ENCODE measurements at places on chromosomes 1 and 21.

GRCh38 chr1:23777979-23778814 is at the start of gene PITHD1:
TSS of gene PITHD1 (plus strand) at chr1:23778418. CDS start at chr1:23778516, 98 bp downstream.
- DNase-seq: peak; percentile 95

- DNase-seq: no peak
Measured at GRCh38 chr1:55244476-55245099, 29.4 kb upstream of the USP24 start.

GRCh38 chr1:109060707-109061106 is 15.1 kb downstream of the TAF13 start:
- no peak for DNase-seq

DNA sequence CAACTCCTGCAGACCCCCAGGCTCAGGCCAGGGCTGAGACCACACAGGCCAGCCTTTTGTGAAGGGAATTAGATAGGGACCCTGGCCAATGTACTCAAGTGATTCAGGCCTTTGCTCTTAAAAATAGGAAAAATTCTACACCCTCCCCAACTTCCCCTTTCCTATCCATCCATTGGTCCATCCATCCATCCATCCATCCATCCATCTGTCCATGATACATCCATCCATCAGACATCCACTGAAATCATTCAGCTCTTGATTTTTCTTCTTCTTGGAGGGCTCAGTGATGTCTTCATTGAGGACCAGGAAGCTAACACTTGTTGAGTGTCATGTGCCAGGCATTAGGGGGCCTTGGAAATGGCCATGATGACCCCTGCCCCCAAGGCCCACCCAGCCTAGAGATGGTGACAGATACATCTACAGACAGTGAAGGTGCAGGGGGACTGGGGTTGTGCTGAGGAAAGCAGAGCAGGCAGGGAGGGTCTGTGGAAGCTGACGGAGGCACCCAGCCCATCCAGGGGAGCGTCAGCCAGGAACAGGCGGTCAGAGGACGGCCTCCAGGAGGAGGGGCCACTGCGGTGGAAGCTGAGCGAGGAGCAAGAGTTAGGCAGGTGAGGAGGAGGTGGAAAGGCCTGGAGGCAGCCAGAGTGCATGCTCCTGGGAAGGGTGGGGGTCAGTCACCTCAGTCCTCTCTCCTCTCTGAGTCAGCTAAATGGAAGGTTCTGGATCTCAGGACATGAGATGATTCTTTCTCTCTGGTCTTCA is 81.9 kb downstream of the EPHB2 start:
- no peak for DNase-seq

DNA sequence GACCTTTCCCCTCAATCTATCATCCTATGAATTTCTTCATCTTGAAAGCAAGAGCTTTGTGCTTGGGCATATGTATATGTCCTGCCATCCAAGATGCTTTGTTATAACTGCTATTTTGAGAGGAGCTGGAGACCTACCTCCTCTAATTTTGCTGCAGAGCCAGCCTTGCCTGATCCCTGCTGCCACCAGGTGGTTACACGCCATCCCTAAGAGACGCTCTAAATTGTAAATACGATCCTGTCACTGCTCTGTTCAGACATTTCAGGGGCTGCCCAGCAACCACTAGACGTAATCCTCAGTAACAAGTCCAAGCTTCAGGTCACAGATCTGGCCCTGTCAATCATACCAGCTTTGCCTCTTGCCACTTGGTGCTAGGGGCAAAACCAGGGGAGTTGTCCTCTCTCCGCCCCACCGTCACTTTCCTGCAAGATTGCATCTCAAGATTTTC is 32.9 kb downstream of the GPA33 start:
- DNase-seq: peak; percentile 65

DNA sequence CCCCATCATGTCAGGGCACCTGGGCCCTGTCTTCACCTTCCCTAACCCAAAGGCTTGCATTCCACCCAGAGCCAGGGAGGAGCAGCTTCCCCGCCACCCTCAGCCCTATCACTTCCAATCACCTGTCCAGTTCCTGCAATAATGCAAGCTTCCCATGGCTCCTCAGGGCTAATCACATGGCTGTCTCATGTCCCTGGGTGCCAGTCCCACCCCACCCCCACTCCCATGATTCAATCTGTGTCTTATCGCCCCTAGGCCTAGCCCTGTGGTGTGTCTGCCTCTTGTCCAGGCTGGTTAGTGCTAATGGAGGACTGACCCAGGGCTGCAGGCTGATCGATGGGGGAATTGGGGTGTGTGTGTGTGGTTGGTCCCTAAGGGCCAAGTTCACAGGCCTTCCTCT is 11.0 kb upstream of the PEAR1 start:
- DNase-seq: no peak

- no peak for DNase-seq
Measured at GRCh38 chr1:78168306-78168705, 122.5 kb downstream of the GIPC2 start.

GRCh38 chr1:198166900-198167299 is 10.1 kb downstream of the NEK7 start:
- DNase-seq: no peak

- DNase-seq: no peak
Measured at GRCh38 chr1:81226603-81226928, 574.2 kb upstream of the ADGRL2 start.

DNA sequence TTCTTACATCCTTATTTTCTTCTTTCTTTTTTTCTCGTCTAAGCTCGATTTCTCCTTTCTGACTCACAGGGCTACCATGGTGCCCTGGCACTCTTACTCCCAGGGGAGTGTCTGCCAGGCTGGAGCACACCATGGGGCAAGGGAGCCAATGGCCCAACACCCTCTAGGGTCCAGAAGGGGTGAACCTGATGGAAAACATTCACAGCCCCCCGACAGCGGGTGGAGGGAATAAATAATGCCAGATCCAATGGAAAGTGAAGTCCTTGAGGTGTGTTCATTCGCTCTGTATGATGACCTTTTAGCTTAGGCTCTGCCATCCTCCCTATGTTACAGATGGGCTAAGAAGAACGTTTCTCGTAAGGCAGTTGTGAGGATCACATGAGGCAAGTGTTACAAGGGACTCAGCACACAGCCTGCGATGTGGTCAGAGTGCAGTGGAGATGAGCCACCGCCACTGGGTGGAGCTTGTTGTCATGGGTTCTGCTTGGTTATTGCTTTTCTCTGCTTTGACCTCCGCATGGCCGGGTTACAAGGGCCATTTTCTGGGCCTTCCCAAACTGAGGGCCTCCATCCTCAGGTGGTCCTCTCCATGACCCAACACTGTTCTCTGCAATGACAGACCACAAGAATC is 3.5 kb upstream of the FCMR start:
- DNase-seq: peak; percentile 47

DNA sequence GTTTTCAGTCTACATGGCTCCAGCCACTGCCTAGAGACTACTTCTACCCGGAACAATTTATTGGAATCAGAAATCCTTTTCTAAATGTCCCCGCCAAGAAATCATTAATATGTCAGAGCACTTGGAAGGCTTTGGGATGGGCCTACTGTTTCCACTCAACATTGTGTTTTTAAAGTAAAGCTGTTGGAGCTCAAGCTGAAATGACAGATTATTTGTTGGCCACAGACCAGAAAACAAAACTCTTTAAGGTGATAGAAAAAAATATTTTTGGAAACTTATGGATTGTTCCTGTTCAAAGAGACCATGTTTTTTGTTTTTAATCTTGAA is 496 bp downstream of the VPS45 start:
- DNase-seq: peak; percentile 6

DNA sequence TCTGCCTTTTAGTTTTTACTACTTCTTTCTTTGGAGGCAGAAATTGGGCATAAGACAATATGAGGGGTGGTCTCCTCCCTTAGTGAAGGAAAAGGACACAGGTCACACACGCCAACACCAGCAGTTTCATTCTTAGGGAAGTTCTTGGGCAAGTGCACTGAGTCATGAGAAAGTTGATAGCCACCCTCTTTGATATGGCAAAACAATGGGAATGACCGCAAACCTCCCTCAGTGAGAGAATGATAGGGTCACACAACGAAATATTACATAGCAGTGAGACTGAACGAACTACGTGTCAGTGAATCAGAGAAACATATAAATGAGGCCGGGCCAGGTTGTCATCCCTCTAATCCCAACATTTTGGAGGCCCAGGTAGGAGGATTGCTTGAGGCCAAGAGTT is 20.0 kb downstream of the IL6R start:
- no peak for DNase-seq

DNA sequence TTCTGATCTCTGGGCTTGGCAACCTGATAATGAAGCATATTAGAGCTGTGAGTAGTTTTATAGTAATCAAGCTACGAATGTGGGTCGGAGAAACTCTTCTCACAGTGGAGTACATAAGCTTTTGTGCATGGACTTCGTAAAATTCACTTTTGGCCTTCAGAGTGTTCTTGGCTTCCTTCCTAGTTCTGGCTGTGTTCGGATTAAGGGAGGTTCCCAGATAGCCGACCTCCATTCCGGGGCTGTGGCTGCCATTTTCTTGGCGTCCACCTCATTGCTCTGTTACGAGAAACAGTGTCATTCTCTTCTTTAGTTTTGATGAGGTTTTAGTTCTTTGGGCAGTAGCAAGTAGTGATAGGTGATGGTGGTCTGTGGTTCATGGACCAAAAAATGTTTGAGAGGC is 26.3 kb downstream of the CAMTA1 start:
- DNase-seq: no peak

DNA sequence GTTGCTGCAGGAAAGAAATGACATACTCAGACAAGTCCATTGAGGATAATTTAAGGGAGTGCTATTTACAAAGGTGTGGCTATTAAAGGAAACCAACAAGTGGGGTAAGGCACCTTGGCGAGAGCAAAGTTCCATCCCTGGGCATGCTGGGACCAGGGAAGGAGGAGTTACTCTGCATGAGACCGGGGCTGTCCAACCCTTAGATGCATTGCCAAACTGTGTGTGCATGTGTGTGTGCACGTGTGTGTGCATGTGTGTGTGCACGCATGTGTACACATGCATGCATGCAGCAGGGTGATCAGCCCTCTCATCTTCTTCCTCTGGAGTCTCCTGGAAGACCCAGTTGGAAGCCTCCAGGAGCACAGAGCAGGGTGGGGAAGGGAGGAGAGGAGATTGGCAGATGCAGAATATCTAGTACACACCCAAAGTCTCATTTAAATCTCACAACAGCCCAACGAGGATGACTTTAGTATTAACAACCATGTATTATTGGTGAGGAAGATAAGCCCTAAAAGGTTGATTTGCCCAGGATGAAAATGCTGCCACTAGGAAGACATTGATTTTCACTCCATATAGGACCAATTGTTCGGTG is 72.2 kb upstream of the CD34 start:
- no peak for DNase-seq

DNA sequence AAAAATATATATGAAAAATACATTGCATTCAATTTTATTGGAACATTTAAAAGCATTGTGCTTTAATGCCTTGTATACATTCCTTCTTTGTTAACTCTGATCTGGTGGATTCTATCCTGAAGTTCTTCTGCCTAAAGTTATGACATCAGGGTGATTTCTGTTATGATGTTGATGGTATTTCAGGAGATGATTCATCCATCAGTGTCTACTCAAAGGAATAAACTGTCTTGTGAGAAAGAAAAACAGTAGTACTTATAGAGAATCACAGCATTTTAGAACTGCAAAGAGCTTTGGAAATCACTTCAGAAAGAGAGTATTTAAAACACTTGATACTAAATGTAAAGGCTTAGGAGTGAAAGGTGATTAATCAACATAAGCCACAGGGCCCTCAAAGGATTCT is 155.7 kb downstream of the PTPRC start:
- DNase-seq: no peak

GRCh38 chr1:227245613-227246320 is 72.5 kb downstream of the CDC42BPA start:
- no peak for DNase-seq

DNA sequence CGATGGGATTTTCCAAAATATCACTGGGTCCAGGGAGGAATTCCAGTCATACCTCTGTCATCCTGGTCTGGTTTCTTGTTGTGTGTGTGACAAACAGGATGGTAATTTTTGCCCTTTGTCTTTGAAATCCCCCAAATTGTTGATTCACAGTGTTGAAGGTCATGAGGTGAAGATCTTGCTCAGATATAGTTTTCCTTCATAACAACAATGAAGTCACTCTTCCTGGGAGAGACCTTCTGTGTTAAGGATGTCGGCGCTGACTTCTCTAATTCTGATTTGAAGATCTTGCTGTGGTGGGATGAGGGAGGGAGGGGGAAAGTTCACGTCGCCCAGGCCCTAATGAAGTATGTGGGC is 32.2 kb upstream of the MPZL1 start:
- no peak for DNase-seq

Measured in hepatocyte (in vitro differentiated cells).